ENCODE measurements at places on chromosomes 16 and 17. TPM values are rescaled to one million over a fixed set of nuclear protein-coding genes. Genes with fewer than 3 reads are reported as not detected.

- DNase-seq: no peak
Measured at GRCh38 chr16:2008631-2009163, 924 bp downstream of the ZNF598 start.

Gene RNF222
- total RNA-seq: not detected

Gene C17orf50
- not detected for total RNA-seq

Gene PLXDC1
- 11.3 TPM for total RNA-seq

Gene CX3CL1
- 46.3 TPM for total RNA-seq
